ENCODE measurements at places on chromosomes 11 and 22.

- no peak for DNase-seq
Measured at GRCh38 chr11:60065801-60066200, 9.3 kb downstream of the MS4A3 start.

DNA sequence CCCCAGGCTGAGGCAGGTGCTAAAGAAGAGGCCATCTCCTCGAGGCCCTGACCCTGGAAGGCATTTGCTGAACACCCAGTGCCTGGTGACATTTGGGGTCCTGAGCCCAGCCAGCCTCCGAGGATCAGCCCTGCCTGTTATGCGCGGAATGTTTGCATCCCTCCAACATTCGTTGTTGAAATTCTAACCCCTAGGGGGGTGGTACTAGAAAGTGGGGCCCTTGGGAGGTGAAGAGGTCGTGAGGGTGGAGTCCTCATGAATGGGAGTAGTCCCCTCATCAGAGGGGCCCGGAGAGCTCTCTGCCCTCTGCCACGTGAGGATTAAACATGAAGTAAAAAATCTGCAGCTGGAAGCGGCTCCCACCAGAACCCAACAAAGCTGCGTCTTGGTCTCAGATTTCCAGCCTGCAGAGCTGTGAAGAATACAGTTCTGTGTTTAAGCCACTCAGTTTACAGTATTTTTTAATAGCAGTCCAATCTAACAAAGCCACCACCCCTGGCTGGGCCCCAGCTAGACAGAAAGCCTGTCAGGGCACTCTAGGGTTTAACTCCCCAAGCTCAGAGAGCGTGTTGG lies 35.3 kb upstream of the SEPTIN5 start:
- DNase-seq = no peak

- no peak for DNase-seq
Measured at GRCh38 chr22:48866906-48867681, 960.6 kb downstream of the BRD1 start.

DNA sequence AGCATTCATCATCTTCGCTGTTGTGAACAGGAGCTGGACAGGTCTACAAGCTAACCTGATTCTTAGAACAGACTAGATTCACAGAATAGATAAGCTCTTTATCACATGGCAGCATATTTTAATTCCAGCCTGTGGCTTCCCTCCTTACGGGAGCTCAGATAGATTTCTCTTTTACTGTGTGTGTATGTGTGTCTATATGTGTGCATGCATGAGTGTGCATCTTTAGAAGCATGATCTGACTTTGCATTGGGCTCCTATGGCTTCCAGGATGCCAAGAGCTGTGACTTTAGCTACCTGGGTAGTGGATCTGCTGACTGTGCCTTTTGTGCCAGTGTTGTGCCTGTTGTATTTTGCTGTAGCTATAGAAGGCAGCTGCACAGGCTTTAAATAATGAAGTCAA lies 44.3 kb downstream of the ZNRF3 start:
- no peak for DNase-seq

- no peak for DNase-seq
Measured at GRCh38 chr22:50702261-50702671, 29.6 kb downstream of the SHANK3 start.

- peak; percentile 54 for DNase-seq
Measured at GRCh38 chr11:122663764-122664163, 8.2 kb downstream of the UBASH3B start.

DNA sequence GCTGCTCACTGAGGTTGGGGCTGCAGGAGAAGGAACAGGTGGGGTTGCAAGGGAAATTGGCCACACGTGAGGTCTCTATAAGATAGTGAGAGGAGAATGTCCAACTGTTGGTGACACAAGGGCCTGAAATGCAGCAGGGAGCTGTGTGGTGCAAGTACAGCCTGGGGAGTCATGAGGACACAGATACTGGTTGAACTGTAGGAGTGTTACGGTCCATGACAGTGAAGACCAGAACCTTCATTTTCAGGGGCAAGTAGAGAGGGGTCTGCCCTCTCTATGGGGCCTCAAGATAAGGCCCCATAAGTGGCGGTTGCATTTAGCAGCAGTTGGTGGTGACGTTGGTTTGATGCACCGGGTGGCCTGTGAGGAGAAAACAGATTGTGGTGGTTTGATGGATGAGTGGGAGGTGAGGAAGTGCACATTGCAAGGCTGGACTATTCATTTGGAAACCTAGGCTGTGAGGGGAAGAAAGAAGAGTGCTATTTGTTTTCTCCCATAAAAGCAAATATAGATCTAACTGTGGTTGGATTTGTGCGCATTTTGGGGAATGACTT lies 39.4 kb downstream of the MICAL2 start:
- no peak for DNase-seq

GRCh38 chr22:37519268-37520195 lies at the start of gene CARD10:
TSS of gene CARD10 (minus strand) at chr22:37519415. CDS start at chr22:37519200, 215 bp downstream.
- DNase-seq = no peak

DNA sequence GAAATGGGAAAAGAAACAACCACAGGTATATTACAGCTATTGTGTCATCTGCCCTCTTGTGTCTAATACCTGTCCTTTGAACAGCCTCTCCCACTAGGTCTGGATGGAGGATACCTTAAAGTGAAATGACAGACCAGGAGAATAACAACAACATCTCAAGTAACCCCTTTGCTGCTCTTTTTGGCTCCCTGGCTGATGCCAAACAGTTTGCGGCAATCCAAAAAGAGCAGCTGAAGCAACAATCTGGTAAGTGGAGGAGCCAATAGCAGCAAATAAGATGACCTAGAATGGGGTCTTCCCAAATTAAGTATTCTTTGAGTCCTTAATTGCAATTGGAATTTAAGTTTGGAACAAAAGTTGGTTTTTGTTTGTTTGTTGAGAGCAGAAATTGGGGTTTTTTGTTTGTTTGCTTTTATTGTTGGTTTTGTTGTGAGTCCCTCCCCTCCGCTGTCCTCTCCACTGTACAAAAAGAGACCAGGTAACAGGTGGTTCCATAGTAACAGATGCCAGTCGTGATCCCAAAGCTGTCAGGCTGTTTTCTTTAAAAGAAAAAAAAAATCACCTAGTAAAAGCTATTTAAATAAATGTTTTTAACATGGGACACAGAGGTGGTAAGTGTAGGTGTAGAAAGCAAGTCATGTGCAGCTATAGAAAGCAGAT lies 5.7 kb downstream of the UBE4A start:
- DNase-seq = no peak

DNA sequence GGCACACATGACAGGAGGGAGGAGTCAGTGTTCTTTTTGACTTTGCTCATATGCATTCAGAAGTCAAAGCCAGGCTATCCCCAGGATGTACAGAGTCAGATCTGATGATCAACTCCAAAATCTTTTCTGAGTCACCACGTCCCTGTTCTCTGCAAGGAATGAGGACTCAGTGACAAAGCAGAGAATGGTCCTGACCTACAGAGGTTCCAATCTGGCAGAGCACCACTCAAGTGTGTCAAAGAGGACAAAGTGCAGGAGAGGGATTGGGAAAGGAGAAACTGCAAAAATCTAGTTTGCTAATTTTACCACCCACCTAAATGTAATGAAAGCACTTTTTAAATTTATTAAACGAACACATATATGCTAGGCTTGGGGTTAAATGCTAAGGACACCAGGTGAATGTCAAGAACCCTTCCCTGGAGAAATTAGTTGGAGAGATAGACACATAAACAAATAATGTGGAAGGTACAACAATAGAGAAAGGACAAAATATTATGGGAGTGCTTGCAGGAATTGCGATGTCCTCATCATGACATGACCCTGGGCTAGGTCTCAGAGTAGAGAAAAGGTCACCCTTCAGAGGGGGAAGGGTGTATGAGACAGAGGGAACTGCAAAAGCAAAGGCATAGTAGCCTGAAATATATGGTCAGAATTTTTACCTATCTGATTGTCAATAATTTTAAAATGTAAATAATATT lies 56.3 kb downstream of the MTNR1B start:
- DNase-seq = no peak

GRCh38 chr11:101442171-101442570 lies 141.6 kb downstream of the TRPC6 start:
- peak; percentile 71 for DNase-seq

DNA sequence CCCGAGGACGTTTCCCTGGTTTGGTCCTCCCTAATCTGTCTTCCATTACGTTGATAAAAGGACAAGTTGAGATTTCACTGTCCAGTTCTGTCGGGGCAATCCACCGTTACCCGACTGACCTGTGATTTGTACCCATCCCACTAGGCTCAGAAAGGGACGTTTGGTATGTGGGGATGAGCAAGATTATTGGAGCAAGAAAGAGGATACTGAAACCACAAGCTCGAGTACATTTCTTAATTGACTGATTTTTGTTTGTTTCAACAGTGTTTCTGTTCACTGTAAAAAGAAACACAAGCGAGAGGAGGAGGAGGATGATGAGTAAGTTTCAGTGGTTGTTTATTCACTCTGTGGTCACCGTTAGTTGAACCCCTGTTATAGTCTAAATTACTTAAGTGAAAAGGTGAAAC lies 969 bp downstream of the CCDC117 start:
- DNase-seq = peak; percentile 62

GRCh38 chr11:41309716-41310115 lies 149.7 kb downstream of the LRRC4C start:
- DNase-seq = no peak

- no peak for DNase-seq
Measured at GRCh38 chr11:47028195-47029093, 91.9 kb downstream of the CSTPP1 start.

- no peak for DNase-seq
Measured at GRCh38 chr11:10622957-10623791, 54.7 kb upstream of the LYVE1 start.

DNA sequence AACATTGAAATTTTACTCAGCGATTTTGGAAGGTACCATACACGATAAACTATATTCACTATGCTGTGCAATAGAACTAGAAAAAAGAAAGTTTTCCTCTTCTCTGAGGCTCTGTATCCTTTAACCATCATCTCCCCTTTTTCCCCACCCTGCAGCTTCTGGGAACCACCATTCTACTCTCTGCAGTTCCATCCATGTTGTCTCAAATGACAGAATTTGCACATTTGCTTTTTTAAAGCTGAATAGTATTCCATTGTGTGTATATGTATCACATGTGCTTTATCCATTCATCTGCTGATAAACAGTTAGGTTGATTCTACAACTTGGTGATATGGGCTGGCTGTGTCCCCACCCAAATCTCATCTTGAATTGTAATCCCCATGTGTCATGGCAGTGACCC lies 21.2 kb downstream of the TMEM123 start:
- no peak for DNase-seq

GRCh38 chr11:60792521-60792920 lies 7.4 kb downstream of the MS4A10 start:
- no peak for DNase-seq

DNA sequence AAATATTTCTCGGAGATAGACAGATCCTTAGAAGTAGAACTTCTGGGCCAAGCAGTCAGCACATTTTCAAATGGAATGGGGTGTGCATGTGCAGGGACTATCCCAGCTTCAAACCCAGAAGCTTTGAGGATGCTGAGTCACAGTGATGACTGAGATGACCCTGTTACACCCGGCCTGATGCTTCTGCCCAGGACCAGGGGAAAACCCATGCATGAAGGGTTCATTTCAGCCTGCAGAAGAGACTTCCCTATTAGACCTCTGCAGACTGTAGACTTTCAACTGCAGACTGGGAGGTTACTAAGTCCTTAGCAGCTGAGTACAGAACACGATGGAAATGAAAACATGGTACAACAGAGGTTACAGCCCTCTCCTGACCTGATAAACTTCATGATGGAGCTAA lies 3.6 kb upstream of the OR2AT4 start:
- DNase-seq = peak; percentile 4

DNA sequence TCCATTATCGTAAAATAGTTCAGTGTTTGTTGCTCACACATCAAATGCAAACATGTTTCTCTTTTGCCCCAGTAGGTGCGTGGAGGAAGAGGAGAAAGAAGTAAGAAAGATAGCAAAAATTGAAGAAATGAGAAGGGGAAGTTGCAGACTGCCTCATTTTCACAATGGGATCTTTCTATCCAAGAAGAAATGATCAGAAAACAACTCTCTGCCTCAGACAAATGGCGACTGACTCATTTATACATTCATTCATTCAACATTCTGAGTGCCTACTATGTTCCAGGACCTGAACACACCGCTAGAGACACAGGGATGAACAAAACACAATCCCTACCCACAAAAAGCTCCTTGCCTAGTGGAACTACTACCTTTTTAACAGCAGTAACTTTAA lies 367 bp downstream of the HPS5 start:
- no peak for DNase-seq

GRCh38 chr11:79503028-79503427 lies 62.2 kb upstream of the TENM4 start:
- DNase-seq = no peak

DNA sequence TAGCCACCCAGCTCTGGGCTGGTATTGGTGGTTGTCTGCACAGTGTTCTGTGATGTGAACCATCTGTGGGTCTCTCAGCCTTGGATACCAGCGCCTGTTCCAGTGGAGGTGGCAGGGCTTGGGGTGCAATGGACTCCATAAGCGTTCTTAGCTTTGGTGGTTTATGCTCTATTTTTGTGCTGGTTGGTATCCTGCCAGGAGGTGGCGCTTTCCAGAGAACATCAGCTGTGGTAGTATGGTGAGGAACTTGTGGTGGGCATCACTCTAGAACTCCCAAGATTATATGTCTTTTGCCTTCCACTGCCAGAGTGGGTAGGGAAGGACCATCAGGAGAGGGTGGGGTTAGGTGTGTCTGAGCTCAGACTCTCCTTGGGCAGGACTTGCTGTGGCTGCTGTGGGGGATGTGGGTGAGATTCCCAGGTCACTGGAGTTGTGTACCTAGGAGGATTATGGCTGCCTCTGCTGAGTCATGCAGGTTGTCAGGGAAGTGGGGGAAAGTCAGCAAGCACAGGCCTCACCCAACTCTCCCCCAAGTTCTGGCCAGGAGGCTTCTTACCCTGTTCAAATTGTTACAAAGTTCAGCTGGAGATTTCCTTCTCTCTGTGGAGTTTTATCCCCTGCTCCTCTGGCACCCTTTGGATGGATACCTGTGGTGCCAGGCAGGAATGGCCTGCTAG lies 47.2 kb downstream of the MRGPRX2 start:
- DNase-seq = no peak

DNA sequence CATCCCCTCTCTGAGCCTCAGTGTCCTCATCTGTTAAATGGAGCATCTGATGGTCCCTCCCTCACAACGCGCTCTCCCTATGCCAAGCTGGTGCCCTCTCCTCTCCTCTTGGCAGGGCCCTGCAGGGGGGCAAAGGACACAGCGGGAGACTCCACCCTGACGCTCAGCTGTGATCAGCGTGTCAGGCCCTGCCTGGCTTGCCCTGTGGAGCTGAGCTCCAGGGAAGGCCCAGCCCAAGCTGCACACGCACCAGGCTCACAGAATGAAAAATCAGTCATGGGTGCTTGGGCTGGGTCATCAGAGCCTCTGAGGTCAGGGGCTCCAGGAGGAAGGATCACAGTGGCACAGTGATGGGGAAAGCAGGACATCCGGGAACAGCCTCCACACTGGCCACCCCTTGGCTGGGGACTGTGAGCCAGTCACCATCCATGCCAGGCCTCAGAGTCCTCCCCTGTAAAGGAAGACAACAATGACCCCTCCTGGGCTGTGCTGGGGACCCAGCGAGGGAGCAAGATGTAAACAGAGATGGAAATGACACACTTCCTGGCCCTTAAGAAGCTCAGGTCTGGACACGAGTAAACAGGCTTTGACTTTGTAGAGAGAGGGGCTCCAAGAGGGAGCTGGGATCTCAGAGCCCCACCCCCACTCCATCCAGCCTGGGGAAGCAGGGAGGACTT lies 36.6 kb downstream of the RPL3 start:
- DNase-seq = no peak

Measured in fibroblast of gingiva (primary cell).